ENCODE measurements at places on chromosomes 6 and 20.

- DNase-seq = no peak
These were observed 932.9 kb downstream of the QKI start for GRCh38 chr6:164347455-164347854.

DNA sequence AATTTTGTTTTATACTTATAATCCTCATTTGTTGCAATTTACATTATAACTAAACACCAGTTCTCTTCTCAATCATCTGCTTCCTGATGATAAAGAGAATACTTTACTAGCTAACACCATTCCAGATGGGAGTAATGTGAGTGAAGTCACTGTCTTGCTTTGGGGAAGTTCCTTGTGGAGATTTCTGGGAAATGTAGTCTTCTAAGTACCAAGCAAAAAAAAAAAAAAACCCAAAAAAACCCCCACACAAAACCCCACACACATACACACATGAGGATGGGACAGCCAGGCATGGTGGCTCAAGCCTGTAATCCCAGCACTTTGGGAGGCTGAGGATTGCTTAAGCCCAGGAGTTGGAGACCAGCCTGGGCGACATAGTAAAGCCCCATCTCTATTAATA lies 2.2 kb upstream of the SNPH start:
- DNase-seq = no peak

- no peak for DNase-seq
These were observed 423.8 kb upstream of the ADGRB3 start for GRCh38 chr6:68211242-68211795.

DNA sequence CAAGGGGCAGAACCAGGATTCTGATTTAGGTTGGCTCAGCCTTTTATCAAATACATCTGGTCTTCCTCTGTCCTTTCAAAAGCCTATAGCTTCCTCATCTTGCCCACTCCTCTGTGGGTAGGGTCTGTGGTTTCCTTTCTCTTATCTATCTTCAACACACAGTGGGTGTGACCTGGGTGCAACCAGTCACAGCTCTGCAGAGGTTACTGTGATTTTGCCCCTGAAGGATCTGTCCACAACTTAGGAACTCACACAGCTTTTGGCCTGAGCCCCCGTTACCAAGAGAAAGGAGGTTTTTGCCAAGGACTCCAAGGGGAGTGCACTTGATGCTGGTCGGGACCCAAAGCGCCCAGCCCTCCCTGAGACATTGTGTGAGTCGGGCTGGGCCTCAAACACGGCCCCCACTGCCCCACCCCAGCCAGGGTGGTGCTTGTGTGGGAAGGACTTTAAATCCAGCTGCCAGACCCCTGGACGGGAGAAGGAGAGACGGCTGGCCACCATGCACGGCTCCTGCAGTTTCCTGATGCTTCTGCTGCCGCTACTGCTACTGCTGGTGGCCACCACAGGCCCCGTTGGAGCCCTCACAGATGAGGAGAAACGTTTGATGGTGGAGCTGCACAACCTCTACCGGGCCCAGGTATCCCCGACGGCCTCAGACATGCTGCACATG lies at the start of gene PI16:
Gene PI16 (plus strand): TSS at position 477 of the 670 bp plus-strand sequence. CDS start 23 bp downstream, at position 500.
- DNase-seq = no peak

DNA sequence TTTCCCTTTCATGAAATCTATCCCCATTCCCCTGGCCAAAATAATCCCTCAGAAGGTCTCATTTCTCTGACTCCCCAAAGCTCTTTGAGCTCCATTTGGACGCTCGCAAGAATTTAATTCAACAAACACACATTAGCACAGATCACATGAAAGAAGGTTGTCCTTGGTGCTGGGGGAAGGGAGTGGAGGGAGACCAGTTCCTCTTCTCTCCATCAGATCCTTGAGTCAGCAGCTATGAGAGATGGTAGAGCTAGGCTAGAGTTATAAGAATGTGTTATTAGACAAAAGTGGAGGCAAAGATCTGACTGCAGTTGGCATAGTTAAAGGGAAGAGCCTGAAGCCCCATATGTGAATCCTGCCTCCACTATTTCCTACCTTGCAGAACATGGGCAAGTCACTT lies 184.2 kb upstream of the CDYL start:
- no peak for DNase-seq

GRCh38 chr20:32031007-32031958 lies 20.8 kb upstream of the HCK start:
- peak; percentile 85 for DNase-seq

DNA sequence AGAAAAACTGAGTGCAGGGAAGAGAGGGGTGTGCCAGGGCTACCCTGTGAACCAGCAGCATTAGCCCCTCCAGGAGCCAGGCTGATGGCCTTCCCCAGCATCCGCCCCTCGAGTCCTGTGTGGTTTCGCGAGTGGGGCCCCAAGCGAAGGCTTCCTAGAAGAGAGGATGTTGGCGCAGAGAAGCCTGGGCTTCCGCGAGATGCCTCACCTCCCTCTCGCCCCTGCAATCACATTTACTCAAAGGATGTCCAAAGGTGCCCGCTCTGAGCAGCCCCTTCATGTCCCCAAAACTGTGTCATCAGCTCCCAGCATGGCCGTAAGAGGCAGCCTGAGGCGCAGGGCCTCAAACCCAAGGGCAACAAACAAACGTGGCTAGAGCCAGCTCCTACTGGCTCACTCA lies 111.7 kb downstream of the PREX1 start:
- no peak for DNase-seq

DNA sequence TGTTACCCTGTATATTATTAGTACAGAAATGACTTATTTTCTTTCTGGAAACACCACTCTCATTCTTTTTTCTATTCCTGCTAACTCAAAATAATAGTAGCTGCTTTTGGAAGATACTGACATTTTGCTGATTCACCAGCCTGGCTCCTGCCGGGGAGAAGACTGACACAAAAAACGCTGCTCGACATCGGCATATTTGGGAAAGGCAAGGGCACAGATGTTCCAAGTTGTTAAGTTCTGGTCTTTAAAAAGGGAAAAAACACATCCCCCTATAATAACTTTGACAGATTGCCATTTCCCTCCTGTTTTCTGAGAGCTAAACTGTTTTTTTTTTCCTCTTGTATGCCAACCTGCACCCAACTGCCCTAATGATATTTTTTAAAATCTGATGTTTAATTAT lies 55.4 kb downstream of the CTNNBL1 start:
- DNase-seq = no peak

DNA sequence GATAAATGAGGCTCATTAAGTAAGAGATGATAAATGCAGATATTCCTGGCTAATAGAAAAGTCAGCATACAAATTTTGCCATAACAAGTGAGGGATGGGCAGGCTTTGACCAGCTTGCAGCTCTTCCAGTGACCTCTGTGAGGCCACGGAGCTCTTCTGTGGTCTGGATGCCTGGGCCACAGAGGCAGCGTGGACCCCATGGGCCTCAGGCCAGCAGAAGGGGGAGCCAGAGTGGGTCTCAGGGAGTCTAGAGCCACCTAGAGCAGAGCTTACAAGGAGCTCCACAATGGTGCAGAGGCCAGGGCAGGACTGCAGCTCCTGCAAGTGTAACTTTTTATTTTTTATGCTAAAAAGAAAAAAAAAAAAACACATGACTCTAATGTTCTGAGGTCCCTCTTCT lies 165.1 kb downstream of the ARID1B start:
- DNase-seq = no peak

- no peak for DNase-seq
These were observed 51.3 kb downstream of the PDE7B start for GRCh38 chr6:135902756-135903331.

GRCh38 chr6:147664092-147664491 lies 155.6 kb downstream of the SAMD5 start:
- DNase-seq = no peak

GRCh38 chr6:83068616-83069015 lies 1.1 kb downstream of the DOP1A start:
- DNase-seq = no peak

DNA sequence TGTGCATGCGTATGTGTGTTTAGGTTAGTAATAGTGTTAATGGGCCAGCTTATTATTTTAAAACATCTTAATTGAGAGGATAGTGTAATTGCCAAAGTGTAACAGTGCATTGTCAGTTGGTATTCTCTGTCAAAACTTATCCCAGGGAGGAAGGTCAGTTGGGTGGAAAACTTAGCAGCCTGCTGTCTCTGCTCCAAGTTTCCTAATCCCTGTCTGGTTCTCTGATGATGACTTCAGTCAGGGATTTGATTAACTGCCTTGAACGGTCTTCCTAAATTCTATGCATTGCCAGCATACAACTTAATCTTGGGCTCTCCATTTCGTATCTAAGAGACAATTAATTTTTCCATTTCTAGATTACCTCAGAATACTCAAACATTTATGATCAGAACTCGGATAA lies 51.1 kb downstream of the L3MBTL3 start:
- no peak for DNase-seq

DNA sequence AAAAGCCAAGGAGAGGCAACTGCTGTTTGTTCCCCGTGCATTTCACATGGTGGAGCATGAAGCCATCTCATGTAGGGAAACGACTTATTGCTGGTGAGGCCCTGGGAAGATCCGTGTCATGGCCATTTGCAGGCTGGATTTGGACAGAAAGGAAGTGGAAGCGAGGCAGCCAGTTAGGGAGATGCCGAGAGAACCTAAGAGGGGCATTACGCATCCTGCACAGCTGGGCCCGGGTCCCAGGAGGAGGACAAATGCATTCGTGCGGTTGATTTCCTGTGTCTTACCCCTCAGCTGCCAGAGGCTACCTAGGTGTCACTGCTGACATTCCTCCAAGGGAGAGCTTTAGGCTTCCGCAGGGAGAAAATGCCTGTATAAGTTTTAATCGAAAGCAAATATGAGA lies 316.2 kb upstream of the CDYL start:
- DNase-seq = no peak

DNA sequence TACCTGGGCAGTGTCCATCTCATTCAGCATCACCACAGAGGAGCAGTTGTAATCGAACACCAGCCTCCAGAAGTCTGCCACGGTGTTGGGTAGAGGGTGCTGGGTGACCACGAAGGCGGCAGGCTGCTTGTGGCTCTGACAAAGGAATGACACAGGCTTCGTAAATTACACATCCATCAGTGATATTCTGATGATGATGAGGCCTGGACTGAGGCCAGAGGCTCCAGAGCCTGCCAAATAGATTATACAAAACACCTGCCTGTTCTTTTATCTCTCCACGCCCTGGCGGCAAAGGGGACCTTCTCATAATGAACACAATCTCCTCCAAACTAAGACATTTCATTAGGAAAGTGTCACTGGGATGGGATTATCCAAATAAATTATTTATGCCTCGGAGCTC lies 480.2 kb upstream of the CHD6 start:
- no peak for DNase-seq

GRCh38 chr6:17932330-17932852 lies 55.0 kb downstream of the KIF13A start:
- peak; percentile 43 for DNase-seq

DNA sequence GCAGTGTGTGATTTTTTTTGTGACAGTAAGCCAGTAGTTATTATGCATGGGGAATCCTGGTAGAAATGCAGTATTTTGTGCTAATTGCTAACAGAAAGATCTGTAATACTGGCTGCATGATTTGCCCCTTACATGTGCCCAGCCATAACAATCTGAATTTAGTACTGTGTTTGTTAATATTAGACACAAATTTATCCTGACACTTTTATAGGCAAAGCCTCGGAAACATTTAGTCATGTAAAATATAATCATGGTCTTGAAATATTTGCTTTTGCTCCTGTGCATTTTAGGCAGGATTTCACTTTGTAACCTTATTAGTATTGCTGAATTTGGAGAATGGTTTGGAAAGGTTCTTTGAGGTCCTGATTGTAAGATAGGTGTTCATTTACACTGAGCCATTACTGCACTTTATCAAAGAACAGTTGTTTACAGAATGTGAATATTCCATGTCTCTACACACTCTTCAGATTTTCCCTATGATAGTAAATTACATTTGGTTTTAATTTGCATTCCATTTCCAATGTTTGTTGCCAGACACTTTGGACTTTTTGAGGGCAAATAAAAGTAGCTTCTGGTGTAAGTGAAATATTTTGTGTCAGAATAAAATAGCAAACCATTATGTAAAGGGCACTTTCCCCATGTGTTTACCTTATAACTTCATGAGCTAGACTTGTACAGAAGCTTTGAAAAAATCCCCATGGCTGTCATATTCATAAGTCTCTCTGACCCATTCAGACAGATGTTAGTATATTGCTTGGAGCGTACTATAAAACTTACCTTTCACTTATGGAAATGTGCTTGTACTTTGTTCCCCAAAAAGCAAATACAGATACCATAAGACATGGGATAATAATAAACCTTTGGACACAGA lies 349.9 kb downstream of the ARHGAP18 start:
- DNase-seq = no peak

DNA sequence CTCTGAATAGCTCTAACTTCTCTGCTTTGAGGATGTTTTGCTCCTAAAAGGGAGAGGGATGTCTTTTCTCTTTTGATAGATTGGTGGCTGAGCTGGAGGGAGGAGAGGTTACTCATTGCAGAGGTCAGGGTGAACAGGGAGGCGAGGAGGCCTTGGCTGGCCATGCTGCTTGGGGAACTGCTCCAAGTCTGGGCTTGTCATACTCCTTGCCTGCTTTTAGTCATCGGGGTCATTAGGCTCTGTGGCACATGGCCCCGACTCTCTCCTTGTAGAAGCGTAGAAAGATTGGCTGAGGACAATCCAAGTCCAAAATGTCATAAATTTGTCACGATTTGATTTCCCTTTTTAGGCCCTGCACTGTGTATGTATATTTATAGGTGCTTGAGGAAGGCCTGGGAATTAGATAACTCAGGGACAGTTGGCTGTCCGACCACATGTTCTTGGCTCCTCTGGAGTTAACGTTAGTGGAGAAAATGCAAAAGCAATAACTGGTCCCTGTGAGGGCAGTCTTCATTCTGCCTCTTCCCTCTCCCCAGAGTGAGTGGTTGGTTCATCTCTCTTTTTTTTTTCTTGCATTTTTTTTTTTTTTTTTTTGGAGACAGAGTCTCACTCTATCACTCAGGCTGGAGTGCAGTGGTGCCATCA lies 160.1 kb downstream of the SCP2D1 start:
- DNase-seq = peak; percentile 49

DNA sequence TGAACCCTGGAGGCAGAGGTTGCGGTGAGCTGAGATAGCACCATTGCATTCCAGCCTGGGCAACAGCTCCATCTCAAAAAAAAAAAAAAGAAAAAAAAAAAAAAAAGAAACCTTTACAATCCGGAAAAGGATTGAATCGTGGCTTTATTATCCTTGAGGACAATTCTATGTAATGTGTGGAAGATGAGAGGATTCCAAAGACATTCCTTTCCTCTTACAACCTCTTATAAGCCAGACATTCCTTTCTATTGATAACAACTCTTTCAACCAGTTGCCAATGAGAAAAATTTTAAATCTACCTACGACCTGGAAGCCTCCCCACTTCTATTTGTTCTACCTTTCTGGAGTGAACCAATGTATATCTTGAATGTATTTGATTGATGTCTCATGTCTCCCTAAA lies 91.2 kb upstream of the EEF1E1 start:
- DNase-seq = no peak

DNA sequence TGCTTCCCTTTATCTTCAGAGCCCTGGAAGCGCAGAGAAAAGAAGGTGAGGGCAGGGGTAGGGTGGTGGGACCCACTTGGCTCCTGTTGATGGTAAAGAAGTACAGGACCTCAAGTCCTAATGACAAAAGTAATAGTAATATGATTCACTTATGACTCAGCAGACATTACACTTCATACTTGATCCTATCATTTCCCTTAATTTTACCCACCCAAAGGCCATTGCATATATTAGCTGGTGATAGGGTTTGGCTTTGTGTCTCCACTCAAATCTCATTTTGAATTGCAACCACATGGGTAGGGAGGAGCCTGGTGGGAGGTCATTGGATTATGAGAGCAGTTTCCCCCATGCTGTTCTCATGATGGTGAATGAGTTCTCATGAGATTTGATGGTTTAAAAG lies 880.7 kb downstream of the KIF16B start:
- no peak for DNase-seq
